Type B pancreatic cell (in vitro differentiated cells): ENCODE measurements at places on chromosomes 16 and 17.

DNA sequence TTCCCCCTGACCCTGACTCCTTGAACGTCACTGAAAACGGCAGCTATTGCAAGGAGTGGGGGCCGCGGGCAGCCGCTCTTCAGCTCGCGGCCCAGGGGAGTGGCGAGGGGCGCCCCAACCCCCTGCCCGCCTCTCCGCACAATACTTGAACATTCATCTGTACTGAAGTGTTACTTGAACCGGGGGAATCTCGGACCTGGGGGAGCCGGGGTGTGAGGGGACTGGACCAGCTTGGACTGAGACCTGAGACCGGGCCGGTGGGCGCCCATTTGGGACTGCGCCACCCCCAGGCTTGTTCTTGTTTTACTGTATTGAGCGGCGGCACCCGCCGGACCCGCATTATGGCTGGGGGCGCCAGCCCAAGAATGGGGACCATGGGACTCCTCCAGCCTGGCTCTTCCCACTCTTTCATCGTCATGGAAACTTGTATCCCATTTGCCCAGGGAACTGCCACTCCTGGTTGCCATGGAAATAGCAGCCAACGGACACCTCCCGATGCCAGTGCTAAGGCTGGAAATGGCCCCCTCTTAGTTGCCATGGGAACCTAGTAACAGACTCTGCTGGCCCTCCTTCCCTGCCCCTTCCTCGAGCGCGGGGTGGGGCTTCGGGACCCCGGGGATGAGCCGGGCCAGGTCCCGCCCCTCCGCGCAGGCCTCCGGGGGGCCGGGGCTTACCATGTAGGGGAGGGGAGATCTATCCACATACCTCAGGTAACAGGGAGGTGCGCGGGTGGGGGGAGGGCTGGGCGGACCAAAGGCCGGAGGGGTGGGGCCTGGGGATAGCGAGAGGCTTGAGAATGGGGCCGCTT, 805 bp upstream of the ORAI3 start:
- peak; percentile 96 for DNase-seq

DNA sequence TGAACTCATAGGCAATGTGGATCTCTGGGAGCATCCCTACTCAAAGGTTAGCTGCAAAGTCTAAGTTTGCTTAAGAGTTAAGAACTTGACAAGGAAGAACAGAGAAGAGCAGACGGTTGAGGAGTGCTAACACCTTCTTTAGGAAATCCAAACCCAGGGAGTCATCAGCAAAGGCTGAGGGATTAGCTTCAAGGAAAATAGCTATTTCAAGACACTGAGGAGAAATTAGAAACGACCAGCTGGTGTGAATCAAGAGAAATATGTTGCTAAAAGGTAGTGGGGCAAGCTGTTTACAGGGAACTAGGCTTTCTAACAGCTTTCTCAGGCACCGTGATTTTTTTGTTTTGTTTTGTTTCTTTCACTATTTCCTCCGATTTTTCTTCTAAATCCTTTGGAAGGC, 90.7 kb downstream of the CDH8 start:
- no peak for DNase-seq

DNA sequence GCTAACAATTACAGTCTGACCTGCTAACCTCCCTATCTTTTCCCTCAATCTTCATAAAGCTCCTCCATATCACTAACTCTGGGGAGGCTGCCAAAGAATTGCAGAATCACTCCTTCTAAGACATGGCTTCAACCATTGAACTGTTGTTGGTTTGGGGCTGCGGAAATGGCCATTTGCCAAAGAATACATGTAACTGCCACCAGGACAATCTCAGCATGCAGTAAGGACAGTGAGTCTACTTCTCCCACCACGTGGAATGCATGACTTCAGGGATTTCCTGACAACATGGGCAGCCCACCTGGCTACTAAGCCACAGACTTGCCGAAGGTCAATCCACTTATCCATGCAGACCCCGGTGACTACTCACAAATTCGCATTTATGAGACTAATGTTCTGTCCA, 104.3 kb upstream of the NUDT7 start:
- DNase-seq: no peak

DNA sequence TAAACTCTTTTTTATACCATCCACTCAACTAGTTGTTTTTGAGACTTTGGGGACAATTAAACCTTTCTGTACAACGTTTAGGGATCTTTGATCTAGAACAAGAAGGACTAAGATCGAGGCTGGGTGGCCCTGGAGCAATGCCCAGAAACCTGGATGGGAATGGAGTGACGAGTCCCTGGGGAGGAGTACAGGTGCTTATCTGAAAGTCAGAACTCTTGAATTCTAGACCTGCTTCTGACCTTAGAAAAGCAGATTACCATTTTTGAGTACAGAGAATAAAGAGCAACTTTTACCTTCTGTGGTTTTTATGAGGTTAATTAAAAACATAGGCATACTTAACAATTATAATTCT, 17.8 kb downstream of the UBE2Z start:
- no peak for DNase-seq

DNA sequence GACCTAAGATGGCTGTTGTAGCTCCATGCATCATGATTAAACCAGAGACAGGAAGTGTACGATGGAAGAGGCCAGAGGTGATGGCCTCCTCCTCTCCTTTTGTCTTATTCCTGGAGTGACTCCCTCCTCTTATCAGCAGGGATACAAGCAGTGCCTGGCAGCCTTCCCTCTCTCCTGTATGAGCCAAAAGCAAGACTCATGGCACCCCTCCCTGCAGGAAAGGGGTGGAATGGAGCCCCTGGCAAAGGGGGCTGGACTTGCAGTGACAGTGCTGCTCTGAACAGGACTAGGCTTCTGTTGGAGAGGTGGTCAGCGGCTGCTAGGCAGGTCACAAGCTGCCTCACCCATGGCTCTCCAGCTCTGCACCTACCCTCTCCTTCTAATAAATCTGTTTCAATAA, 8.4 kb downstream of the TXNL4B start:
- DNase-seq: no peak

GRCh38 chr16:12573300-12573699, 230.4 kb downstream of the CPPED1 start:
- no peak for DNase-seq

- peak; percentile 74 for DNase-seq
Measured at GRCh38 chr17:42980766-42981397, 517 bp downstream of the RUNDC1 start.

- no peak for DNase-seq
Measured at GRCh38 chr17:4505187-4505586, 6.5 kb downstream of the SPNS2 start.

- DNase-seq: no peak
Measured at GRCh38 chr17:36859706-36860105, 77.6 kb upstream of the LHX1 start.

- DNase-seq: no peak
Measured at GRCh38 chr16:64914-65255, 7.5 kb downstream of the RHBDF1 start.

- DNase-seq: no peak
Measured at GRCh38 chr17:58317421-58318064, 11.1 kb downstream of the TSPOAP1 start.

DNA sequence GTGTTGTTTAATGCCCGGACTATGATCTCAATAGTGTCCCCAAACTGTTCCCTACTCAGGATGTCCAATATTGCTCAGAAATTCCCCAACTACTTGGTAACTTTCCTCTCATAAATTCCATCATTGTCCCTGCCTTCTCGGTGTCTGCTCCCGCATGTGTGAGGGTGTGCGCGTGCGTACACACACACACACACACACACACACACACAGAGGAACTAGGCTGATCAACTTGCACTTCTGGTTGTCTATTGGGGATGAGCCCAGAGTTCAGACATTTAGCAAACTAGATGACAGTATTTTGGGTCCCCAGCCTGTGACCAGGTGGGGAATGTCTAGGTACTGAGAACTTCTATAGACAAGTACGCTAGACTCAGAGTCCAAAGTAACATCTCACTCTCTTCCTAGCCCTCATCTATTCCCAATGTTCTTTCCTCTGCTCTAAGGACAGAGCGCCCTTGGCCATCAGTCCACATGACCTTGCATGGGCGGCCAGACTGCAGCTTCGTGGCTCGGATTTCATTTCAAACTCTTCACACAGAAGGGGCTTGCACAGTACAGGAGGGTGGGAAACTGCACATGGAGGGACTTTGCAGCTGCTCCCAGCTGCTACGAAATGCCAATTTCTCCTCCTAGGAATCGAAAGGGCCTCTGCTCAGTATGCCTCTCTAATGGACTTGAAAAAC, 5.3 kb downstream of the HS3ST3A1 start:
- DNase-seq: no peak

DNA sequence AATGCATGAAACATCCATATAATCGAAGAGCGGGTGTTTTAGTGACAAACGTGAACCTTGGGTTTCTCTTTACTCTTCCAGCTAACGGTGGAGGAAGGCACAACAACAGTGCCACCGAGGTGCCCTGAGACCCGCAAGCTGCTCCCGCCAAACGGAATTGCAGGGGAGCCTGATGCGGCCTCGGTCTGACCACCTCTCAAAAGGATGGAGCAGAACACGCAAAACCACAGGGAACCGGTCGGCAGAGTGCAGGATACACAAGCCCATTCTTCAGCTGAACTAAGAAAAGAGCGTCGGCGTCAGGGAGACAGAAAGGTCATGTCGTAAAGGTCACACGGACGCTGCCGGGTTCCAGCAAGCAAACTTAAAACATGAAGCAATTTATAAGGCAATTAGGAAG, 109.5 kb upstream of the ZNF750 start:
- DNase-seq: no peak

DNA sequence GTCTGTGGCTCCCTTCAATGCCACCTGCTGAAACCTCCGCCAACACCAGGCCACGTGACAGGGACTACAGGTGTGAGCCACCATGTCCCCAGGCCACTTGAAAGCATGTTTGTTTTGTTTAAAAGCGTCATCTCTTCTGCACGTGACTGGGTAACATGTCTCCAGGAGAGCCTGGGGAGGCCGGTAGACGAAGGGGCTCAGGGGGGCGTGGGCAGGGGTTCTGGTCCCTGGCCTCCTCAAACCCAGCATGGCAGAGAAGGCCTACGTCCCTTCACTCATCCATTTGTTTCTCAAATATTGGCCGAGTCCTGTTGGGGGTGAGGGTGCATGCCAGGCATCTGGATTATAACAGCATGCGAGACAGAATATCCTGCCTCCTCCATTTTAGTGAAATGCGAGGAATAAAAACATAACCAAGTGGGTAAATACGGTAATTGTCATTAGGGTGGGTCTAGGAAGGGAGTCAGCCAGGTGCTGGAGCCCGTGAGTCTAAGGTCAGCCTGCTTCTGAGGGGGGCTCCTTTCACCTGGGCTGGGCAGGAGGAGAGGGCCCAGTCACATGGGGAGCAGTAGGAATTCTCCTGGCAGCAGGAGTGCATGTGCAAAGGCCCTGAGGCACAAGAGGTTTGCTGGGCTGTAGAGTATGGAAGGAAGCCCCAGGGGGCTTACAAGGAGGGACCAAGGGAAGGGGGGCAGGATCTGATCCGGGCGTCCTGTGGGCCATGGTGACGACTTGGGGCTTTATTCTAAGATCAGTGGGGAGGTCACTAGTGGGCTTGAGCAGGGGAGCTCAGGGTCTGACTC, 26.8 kb upstream of the CIBAR2 start:
- no peak for DNase-seq
